Hair follicle dermal papilla cell (primary cell): ENCODE measurements at places on chromosomes 1 and 21. TPM values are rescaled to one million over a fixed set of nuclear protein-coding genes. Genes with fewer than 3 reads are reported as not detected.

The OR2L3 gene
- 0.16 TPM in 1 of 2 replicates, not detected in the other for total RNA-seq

The EXO1 gene
- 1.7 and 3.2 TPM in 2 replicates for total RNA-seq

The SMCP gene
- total RNA-seq = not detected in 2 replicates

The RUNX3 gene
- 8.3 and 12.3 TPM in 2 replicates for total RNA-seq
